Urinary bladder (tissue), 4 donors: ENCODE measurements at places on chromosomes 6 and 20.

DNA sequence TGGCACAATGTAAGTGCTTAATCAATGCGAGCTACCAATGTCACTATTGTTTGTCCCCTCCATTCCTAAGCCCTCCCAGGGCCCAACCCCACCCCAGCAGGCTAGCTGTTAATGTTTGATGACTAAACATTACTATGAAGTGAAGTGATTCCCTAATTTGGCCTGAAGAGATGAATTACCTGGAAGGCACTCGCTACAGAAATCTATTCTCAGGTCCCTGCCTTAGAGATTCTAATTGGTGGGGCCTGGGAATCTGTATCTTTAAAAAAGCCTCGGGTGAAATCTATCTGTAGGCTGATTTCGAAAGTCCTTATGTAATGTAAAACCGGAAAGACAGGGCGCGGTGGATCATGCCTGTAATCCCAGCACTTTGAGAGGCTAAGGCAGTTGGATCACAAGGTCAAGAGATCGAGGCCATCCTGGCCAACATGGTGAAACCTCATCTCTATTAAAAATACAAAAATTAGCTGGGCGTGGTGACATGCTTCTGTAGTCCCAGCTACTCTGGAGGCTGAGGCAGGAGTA is 16.9 kb upstream of the SNAI1 start:
- DNase-seq = no peak

GRCh38 chr6:19879663-19880062 is 42.5 kb downstream of the ID4 start:
- DNase-seq = no peak

DNA sequence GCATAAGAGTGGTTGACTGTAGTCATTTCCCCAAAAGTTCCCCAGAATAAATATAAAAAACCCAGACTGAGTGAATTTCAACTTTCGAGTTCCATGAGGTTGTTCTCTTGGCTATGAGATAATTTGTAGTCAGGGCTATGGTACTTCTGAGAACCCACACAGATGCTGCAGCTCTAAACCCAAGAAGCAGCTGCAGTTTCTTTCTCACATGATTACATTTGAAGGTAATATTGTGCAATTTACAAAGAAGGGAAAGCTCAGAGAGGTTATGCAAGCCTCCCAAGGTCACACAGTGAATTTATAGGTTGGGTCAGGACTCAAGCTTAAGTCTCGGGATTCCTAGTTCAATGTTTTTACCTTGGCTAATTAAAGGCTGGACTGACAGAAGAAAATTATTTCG is 29.7 kb upstream of the CD93 start:
- DNase-seq = no peak

GRCh38 chr20:62924442-62925075 is 1.7 kb downstream of the DIDO1 start:
- no peak for DNase-seq

DNA sequence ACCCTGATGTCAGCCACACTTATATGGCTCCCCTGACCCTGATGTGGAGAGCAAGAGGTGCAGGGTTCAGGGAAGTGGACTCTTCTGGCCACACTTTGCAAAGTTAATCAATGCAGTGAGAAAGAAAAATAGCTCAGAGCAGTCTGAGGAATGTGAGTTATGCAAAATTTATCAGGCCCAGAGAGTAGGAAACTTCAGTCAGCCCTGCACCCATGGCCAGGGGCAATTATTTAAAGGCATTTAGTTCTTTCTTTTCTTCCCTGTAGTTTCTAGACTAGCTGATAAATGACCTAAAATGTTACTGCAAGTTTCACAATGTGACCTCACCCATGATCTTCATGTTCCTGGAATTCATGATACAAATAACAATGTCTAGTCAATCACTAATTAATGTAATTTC is 143.7 kb upstream of the GGTLC1 start:
- no peak for DNase-seq
